ENCODE measurements at places on chromosomes 7 and 10.

- DNase-seq = no peak
Observed at GRCh38 chr7:159068893-159069448, 75.7 kb downstream of the VIPR2 start.

- no peak for DNase-seq
Observed at GRCh38 chr10:1162481-1163203, 106.5 kb downstream of the WDR37 start.

DNA sequence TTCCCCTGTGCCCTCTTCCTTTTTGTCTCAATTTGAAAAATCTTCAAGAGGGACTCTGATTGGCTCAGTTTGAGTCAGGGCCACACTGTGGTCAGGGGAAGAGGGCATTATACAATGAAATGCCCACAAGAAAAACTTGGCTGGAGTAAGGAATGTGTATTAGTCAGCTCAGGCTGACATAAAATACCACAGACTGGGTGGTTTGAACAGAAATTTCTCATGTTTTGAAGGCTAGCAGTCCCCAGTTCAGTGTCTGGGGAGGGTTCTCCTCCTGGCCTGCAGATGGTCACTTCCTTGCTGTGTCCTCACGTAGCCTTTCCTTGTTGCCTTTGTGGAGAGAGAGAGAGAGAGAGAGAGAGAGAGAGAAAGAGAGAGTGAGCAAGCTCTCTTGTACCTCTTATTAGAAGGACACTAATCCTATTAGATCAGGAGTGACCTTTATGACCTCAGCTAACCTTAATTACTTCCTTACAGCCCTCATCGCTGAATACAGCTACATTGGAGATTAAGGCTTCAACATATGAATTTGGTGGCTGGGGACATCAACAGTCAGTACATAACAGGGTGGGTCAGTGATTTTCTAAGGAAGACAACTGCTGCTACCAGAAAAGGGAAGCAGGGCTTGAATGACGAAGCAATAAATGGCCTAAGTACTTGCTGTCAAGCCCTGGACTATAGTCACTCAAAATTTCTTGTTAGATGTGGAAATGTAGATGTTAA, 25.8 kb upstream of the FAM13C start:
- DNase-seq = peak; percentile 91

DNA sequence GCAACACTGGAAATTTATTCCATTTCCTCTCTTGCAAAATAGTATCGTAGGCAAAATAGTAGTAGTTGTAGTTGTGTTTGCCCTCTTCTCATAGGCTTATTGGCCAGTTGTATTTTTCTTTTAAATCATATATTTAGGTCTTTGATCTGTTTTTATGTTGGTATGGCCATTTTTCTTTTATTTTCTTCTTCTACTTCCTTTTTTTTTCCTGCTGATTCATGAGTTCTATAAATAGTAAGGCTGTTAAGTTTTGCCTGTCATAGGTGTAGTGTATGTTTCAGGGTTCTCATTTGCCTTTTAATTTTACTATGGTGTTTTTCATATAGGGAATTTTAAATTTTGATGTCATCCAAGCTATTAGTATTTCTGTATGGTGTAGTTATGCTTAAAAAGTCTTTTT, 25.4 kb upstream of the MRC1 start:
- DNase-seq = no peak

GRCh38 chr10:109958059-109958458, 34.7 kb upstream of the XPNPEP1 start:
- no peak for DNase-seq

DNA sequence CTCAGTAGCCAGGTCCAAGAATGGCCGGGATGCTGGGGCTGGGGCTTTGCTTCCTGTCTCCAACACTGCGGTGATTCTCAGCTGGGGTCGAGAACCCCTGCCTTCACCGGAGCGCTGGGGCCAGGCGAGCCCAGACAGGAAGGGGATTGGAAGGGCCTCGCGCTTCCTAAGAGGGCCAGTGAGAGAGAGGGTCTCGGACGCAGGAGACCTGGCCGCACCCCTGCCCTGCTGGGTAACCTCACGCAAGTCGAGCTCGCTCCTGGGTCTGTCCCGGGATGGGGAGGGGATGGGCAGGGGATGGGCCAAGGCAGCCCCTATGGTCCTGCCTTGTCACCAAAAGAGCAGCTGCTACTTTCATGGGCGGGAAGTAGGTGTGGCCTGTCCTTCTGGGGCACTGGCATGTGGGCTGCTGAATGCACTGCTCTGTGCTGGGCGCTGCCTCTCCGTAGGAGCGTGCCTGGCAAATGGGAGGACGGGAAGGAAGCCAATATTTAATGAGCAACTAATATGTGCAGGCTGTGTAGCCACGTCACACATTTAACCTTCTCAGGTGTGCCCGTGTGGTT, 20.0 kb downstream of the KCNK18 start:
- DNase-seq = no peak

GRCh38 chr7:2460188-2460587, 16.0 kb downstream of the GRIFIN start:
- DNase-seq = no peak

- DNase-seq = no peak
Observed at GRCh38 chr7:133007961-133008360, 73.9 kb downstream of the CHCHD3 start.

DNA sequence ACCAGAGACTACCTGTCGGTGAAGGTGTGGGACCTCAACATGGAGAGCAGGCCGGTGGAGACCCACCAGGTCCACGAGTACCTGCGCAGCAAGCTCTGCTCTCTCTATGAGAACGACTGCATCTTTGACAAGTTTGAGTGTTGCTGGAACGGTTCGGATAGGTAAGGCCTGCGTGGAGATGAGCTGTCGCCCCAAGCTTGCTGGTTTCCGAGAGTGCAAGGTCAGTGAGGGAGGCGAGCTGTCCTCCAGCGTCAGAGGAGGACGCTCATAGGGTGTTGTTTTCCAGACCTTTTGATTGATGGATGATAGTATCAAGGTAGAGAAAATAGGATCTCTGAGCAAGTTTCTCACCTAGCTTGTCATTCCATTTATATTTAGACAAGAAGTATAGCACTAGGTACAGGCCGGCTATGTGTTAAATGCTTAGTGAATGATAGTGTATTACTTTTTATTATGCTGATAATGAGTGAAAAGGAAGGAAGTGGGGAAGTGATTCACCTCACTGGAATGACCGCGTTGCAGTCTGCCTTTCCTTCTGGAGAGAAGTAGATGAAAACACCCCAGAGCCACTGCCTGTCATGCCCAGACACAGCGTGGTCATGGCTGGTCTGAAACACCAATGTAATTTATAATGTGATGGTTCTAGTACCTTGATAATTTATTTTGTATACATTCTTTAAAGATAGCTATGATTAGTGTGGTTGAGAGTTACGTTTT, 33.9 kb downstream of the BNIP3 start:
- DNase-seq = peak; percentile 73

DNA sequence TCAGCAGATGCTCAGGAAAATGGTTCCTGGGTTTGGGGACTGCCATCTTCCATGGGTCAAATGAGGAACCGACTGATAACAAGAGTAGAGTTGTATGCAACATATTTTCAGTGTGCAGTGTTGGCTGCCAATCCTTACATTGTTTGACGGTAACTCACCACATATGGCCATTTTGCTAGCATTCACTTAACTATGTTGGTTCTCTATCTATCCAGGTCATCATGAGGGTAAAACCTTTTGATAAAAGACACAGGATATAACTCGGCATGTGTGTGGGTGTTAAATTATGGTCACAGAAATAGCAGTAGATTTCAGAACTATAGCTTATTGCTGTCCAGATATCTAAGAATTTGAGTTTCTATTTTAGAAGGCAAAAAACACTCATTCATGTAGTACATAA, 140.7 kb upstream of the AOAH start:
- DNase-seq = no peak

GRCh38 chr10:3943695-3944257, 158.8 kb upstream of the KLF6 start:
- DNase-seq = no peak

DNA sequence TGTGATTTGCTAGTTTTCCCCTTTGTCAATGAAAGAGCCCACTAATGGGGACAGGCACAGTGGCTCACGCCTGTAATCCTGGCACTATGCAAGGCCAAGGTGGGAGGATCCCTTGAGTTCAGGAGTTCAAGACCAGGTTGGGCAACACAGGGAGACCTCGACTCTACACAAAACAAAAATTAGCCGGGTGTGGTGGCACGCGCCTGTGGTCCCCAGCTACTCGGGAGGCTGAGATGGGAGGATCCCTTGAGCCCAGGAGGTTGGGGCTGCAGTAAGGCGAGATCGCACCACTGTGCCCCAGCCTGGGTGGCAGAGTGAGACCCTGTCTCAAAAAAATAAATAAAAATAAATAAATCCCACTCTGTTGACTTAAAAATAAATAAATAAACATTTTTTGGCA, 5.1 kb downstream of the WIPI2 start:
- no peak for DNase-seq

DNA sequence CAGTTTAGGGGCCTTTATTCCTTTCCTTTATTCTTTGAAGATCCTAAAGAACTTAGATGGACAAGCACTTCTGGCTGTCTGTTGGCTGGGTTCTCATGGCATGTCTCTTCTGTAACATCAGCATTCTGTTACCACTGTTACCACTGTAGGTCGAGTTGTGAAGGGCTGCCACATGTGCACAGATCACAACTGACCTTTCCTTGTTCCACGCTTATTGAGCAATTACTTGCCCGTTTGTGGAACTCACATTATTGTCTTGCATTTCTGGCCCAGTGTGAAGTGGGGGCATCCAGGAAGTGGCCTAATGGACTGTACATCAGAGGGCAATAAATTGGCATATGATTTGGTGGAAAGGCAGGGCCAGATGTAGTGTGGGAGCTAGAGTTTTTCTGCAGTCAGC, 23.7 kb downstream of the GBF1 start:
- no peak for DNase-seq

GRCh38 chr10:58857251-58857805, 319.1 kb upstream of the PHYHIPL start:
- no peak for DNase-seq

DNA sequence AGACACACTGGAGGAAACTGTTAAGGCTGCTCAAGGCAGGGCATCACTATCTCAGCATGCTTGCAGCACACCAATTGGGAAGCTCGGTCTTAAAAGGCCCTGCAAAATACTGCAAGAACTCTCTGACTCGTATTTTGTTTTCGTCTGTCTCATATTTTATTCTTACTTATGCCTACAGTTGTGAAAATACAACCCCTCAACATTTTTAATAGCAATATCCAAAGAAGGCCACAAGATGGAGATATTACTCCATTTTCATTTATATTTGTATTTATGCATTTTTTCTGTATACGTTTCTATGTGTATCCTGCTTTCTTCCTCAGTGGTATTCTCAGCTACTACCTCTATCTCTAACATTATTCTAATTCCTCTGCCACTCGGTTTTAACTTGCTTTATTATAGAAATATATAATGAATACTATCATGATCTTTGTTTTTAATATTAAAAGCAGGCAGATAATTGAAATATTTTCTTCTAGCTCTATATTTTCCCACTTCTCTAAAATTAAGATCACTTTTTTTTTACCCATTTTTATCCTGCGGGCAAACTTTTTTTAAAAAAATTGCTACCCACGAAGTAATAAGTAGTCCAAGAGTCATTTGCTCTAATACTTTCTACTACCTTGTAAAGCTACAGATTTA, 10.0 kb downstream of the DNAJC1 start:
- no peak for DNase-seq

GRCh38 chr7:148847815-148848734, 36.0 kb downstream of the EZH2 start:
- DNase-seq = no peak
